ENCODE measurements at places on chromosomes 7 and 10. TPM values are rescaled to one million over a fixed set of nuclear protein-coding genes. Genes with fewer than 3 reads are reported as not detected.

EIF5AL1 gene
- total RNA-seq: 0.08 TPM

SCIN gene
- not detected for total RNA-seq

EPHB6 gene
- 2.0 TPM for total RNA-seq

FRA10AC1 gene
- total RNA-seq: 21.1 TPM

CRHR2 gene
- 0.57 TPM for total RNA-seq

SLIT1 gene
- total RNA-seq: 0.05 TPM

- no peak for DNase-seq
These were observed 153.6 kb downstream of the CELF2 start for GRCh38 chr10:11170993-11171851.

DNA sequence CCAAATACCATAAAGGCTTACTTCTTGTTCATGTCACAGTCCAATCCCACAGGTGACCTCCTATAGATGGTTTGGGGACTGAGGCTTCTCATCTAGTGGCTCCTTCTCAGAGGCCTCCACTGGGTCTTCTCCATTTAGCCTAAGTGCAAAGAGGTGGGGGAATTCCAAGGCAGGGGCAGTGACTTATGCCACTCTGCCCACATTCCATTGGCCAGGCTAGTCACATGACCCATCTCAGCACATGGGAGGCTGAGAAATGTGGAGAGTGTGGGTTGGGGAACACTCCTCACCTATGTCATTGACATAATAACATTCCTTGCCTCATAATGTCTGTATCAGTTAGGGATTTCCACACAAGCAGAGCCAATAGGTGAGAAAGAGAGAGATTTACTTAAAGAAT is 104.3 kb upstream of the PLXNA4 start:
- DNase-seq: no peak

- DNase-seq: no peak
These were observed 31.9 kb upstream of the HPS1 start for GRCh38 chr10:98478430-98479222.

DNA sequence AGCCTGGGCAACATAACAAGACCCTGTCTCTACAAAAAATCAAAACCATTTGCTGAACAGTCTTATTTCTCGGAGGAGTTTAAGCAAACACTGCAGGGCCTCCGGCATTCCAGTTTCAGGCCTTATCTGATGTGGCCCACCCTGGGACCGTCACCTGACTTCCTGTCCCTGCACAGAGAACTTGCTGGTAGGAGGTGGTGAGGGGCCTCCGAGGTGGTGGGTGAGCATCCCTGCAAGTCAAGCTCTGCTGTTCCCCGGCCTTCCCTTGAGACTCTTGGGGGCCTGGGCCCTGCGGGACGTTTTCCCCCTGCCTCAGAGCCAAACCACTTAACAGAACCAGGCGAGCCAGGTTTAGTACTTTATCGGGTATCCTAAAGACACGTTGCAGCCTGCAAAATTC is 44.5 kb upstream of the AP5Z1 start:
- DNase-seq: no peak

- peak; percentile 64 for DNase-seq
These were observed 10.6 kb downstream of the LRIT2 start for GRCh38 chr10:84214612-84215235.
